ENCODE measurements at places on chromosomes 1 and 21.

DNA sequence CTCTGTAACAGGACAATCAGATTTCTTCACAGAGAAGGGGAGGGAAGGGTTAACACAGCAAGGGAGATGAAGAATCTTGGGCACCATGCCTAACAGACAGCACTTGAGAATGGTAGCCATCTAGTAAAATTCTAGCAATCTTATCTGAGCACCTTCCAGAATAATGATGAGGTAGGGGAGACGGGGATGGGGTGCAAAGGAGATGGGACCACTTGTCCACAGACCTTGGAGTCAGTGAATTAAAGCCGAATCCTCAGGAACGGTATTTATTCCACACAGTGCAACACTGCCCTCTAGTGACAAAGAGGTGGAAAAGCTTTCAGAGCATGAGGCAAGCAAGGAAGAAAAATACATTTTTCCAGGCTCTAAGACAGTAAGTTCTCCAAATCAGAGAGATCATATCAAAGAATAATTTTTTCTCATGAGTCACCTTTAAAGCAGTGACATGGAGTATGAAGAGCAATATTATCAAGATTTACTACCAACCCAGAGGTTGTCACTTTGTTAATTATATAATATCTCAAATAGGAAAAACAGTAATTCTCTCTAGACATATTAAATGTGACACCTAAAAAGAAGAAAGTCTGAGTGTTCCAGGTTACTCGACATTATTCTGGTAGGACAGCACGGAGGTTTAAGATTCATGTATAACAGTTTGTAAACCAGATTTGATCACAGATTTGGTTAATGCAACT lies 43.3 kb upstream of the LPAR3 start:
- DNase-seq = peak; percentile 64

DNA sequence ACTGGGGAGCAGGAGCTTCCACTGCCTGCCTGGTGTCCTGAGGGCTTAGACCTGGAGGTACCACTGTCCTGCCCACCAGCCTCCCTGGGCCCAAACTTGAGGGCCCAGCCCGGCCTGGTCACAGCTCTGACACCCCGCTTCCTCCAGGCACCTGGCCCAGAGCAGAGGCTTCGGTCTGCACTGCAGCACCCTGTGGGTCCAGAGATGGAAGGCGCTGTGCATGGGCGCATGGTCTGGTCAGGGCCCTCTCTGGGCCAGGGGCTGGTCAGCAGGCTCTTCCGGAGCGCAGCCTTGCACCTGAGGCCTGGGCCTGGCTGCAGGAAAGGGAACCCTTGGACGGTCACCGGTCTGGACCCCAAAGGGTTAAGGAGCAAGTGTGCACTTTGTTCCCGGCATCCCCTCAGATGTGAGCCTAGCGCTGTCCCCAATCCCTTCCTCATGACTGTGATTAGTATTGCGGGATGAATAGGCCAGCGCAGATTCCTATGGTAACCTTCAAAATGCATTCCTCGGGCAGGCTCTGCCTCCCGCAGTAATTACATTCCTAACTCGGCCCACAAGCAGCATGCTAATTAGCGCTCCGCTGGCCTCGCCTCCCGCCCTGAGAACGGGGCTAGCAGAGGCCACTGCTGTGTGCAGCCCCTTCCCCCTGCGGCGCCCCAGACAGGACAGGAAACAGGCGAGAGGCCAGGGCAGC lies 36.3 kb downstream of the PRDM16 start:
- no peak for DNase-seq

DNA sequence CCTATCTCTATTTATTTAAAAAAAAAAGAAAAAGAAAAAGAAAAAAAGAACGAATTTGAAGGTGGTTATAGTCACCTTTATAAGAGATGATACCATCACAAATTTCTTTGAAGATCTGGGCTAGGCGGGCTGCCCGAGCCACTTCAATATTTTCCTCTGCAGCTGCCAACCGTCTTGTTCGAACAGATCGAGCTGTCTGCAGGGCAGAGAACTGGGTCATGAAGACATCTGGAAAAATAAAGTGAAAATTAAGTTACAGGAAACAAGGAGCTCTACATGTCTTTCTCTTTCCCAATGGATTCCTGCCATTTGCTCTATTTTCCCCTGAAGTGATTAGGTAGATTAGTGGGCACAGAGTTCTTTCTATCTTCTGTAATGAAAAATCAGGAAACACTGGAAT lies 31.9 kb downstream of the RUSC1 start:
- DNase-seq = no peak

DNA sequence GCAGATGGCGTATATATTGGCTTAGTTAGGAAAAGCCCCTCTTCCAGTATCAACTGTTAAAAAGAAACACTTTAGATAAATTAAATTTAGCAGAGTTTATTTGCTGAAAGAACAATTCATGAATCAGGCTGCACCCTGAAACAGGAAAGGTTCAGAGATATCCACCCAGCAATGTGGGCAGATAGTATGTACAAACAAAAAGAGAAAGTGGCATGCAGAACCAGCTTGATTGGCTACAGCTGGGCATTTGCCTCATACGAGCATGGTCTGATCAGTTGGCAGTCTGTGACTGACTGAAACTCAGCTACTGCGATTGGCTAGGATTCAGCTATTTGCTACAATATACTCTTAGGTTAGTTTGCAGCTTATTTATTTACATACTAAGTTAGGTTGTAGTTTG lies 98.2 kb downstream of the ZC3H11B start:
- no peak for DNase-seq

DNA sequence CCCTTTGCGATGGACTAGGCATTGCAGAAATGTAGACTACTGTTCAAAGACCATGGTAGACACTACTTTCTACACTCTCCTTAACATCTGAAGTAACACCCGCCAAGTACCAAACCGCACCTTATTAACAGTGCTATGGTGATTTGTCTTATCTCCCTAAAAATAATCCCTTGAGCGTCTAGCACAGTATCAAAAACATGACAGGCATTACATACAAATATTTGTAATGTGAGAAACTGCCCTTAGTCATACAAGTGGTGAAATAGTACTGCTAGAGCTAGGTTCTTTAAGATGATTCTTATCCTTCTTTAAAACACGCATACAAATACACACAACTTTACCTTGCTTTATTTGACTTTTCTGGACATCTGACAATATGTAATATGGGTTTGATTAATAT lies 27.2 kb downstream of the PUM1 start:
- DNase-seq = peak; percentile 11

DNA sequence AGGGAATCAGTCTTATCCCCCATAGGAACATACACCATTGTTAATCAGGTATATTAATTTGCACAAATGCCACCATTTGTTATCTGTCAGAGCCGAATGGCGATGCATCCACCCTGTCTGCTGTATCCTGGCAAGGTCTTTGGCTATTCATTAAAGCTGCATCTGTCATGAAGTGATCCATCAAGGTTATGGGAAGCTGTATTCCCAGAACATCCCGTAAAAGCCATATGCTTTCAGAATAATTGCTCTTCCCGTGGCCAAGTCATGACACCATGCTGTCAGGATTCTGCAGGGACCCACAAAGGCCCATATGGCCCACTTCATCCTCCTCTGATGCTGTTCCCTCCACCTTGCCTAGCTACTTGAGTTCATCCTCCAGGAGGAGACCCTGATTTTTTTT lies 103.9 kb downstream of the RAVER2 start:
- no peak for DNase-seq

DNA sequence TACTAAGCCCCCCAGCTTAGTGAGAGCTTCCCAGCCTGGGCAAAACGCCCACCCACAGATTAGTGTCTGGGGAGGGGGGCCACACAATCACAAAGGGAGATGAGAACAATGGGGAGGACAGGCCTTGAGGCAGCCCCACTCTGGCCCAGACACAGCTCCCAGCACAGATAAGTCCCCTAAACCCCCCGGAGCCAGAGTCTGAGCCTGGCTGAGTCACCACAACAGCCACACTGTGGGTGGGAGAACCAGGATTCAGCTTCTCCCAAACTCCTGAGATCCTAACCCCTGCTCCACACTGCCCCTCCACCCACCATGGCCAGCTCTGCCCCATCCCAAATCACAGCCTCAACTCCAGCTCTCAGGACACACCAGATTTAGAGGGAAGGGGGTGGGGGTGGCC lies 4.2 kb downstream of the NECTIN4 start:
- no peak for DNase-seq

GRCh38 chr1:198977909-198978308 lies 339.1 kb downstream of the PTPRC start:
- no peak for DNase-seq

DNA sequence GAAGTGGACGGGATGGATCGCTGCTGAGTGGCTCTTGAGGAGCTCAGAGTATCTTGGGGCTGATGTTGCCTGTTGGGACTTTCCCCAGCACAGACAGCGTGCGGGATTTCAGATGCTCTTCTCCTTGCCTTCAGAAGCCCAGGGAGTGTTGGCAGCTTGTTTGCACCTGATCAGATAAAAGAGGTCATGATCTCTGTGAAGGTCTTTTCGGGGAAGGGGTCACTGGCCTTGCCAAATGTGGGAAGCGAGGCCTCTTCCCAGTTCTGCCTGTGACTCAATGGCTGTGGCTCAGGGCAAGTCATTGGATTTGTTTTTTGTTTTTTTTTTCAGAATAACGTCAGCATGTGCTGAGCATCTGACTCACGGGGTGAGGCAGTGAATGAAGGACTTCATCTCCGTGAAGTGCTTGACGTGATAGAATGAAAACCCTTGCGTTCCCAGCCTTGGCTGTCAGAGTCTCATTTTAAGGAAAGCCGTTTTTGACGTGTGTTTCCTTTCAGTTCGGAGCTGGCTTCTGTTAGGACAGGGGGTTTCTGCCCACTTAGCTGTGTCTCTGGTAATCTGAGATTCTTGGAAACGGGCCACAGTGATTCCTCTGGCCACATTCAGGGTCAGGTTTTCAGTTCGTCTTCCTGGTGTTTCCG lies 46.7 kb downstream of the GALNT2 start:
- DNase-seq = peak; percentile 89

DNA sequence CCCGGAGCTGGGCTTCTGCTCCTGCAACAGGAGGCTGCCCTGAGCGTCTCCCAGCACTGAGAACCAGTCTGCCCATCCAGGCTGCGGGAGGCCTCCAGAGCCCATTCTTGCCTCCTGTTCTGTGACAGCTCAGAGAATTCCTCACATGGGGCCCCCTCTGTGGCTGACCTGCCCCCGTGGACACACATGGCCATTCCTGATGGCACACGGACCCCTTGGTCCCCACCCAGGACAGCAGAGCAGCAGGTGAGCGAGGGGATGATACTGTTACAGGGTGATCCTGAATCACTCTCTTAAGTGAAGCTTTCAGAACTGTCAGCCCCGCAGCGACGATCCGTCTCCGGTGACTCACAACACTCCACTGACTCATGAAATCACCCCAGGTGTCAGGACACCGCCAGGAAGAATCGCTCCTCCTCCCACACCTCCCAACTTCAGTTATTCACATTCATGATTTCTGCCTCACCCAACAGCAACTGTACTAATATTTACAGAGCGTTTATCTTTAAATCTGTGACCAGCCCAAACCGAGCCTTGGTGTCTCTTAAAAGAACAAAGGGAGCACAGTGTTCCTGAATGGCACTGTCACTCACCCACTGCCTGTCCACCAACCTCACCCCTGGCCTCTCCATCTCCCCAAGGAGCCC lies 22.5 kb downstream of the CHD5 start:
- no peak for DNase-seq

DNA sequence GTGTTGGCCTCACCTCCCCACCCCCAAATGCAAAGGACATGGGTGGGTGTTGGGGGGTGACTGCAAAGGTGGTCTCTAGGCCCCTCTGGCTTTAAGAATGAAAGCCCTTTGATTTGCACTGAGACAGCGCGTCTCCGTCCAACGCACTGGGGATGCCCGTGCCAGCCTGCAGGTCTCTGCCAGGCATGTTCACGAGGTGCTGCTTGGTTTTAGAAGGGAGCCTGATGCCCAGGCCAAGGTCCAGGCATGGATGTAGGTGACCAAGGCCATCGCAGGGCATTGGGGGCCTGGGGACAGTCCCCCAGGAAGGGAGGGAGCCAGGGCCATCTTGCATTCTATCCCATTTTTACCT lies 363.6 kb upstream of the VAMP3 start:
- no peak for DNase-seq

DNA sequence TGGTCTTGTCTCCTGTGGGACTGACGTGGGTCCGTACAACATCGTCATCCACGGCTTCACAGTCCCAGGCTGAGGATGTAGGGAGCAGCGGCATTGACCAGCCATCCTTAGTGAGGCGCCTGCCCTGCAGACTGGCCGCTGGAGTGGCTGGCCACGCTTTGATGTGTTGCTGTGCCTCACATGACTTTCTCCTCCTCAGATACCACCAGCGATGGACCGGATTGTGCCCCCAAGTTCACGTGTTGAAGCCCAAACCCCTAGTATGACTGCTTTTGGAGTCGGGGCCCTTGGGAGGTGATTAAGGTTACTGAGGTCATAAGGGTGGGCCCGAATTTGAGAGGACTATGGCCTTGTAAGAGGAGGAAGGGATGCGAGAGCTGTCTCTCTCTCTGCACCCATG lies 122.5 kb downstream of the PCBP3 start:
- DNase-seq = no peak

DNA sequence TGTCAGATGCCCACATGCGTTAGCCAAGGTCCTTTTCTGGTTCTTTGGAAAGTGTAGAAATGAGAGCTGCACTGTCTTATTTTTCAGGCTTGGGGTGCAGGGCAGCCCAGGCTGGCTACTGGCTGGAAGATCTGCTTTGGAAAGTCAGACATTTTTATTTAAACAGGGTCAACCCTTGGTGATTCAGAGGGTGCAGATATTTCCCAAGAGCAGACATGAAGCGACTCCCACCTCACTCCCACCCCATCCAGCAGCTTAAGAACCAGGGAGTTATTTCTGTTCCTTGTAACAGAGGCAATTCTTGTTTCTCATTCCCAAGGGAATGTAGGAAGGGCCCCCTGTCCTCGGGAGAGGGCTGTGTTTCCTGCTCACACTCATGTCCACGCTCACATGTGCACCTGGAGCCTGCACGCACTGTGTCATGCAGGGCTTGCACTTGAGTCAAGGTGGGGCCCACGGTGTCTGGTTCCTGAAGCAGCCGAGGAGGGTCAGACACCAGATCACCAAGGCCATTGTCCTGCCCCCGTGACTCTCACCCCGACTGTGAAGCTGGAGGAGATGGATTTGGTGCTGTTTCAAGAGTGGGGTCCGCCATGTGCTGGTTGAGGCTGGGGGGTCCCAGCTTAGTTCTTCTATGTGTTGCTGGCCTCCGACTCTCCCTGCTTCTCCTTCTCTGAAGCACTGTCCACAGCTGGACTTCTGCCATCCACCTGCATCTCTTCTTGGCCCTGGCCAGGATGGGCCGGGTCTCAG lies 992 bp downstream of the S100A7A start:
- no peak for DNase-seq

Data from AG08396 (cell line).